Astrocyte (in vitro differentiated cells and primary cell): ENCODE measurements at places on chromosomes 6 and 20. TPM values are rescaled to one million over a fixed set of nuclear protein-coding genes. Genes with fewer than 3 reads are reported as not detected.

The MUCL3 gene
- total RNA-seq, result not detected in 2 replicates

The MICB gene
- 4.1 and 5.8 TPM in 2 replicates for total RNA-seq

The PTPRK gene
- total RNA-seq, result 139 and 159 TPM in 2 replicates

The PLCB1 gene
- 10.7 and 11.0 TPM in 2 replicates for total RNA-seq

The PPP1R3G gene
- total RNA-seq, result 0.39 and 0.70 TPM in 2 replicates

The SNX9 gene
- total RNA-seq, result 34.8 and 36.0 TPM in 2 replicates

The CCDC28A gene
- 9.3 and 9.5 TPM in 2 replicates for total RNA-seq

The MAS1 gene
- total RNA-seq, result not detected in 2 replicates

The ZNF165 gene
- 0.48 and 0.75 TPM in 2 replicates for total RNA-seq

The HNF4A gene
- total RNA-seq, result not detected in 2 replicates

The GGTLC1 gene
- not detected in 2 replicates for total RNA-seq

The C6orf118 gene
- not detected in 2 replicates for total RNA-seq

The TBXT gene
- not detected in 2 replicates for total RNA-seq

The ATP9A gene
- total RNA-seq, result 12.9 and 13.5 TPM in 2 replicates
